SW 1271 (cell line): ENCODE measurements at places on chromosomes 6 and 20.

- DNase-seq, result peak; percentile 46
Observed at GRCh38 chr20:41029150-41029901, 704 bp downstream of the TOP1 start.

- no peak for DNase-seq
Observed at GRCh38 chr20:13062789-13063188, 54.0 kb downstream of the SPTLC3 start.

DNA sequence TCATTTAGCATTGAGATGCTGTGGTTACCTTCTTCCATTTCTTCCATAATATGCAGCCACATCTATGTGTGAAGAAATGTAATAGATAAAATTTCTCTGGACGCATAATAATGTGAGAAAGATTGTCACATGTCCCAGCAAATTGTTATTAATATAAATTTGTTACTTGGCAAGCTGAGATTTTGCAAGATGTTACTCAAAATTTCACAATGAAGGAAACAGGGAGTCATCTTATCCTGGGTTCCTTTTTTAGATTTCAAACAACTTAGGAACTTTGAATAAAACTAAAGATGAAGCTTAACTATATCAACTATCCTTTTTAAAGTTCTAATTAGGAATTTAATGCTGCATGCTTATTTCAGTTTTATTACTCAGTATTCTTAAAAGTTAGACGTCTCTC is 3.6 kb downstream of the ESR1 start:
- no peak for DNase-seq

DNA sequence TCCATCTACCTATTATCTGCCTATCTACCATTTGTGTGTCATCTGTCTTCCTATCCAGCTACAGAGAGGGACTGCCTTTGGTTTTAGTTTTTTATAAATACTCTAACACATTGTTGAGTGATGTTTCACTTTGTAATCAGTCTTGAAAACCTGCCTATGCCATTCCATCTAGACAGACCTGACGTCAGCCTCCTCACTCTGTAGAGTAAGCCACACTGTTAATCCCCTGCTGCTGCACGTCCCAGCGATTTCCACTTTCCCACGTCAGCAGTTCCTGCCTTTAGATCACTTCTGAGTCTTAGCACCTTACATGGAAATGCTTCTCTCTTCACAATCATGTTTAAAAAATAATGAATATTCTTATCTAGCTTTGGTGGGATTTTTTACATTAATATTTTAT is 54.8 kb downstream of the PLG start:
- DNase-seq, result no peak

DNA sequence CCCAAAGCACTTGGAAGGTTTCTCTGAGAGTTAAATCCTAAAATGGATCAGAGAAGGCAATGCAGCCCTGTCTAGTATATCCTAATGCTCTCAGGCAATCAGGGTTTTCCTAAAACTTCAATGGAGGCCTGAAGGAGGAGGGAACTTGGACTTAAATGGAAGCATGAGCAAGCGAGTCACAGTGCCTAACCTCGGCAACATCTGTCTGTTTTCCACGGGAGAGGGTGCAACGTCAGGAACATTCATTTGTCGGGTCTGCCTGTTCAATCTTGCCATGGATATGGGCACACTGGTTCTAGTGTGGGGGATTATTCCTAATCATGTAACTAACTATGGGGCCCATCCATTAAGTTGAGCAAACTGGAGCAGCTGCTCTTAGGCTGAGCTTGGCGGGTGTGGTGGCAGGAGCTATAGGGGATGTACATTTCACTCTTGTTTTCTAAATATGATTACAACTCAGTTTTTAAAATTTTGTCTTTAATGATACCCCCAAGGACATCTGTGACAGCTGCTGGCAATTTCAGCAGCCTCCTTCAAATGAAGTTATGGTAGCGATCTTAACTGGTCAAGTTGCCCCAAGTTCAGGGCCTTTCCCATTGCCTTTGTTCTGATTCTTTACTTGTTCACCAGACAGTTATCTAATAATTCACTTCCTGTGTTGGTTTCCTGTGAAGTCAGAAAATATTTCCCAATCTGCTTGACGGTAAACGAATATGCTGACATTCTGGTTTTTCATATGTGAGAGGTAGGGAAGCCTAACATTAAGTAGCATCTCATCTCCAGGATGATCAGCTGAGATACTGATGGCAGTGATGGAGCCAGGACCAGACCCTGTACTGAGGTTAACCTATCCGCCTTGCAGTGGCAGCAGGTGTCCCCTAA is 21.6 kb downstream of the DSE start:
- no peak for DNase-seq

- DNase-seq, result no peak
Observed at GRCh38 chr6:46606338-46606737, 46.3 kb downstream of the CYP39A1 start.
